ENCODE measurements at places on chromosomes 1 and 21.

DNA sequence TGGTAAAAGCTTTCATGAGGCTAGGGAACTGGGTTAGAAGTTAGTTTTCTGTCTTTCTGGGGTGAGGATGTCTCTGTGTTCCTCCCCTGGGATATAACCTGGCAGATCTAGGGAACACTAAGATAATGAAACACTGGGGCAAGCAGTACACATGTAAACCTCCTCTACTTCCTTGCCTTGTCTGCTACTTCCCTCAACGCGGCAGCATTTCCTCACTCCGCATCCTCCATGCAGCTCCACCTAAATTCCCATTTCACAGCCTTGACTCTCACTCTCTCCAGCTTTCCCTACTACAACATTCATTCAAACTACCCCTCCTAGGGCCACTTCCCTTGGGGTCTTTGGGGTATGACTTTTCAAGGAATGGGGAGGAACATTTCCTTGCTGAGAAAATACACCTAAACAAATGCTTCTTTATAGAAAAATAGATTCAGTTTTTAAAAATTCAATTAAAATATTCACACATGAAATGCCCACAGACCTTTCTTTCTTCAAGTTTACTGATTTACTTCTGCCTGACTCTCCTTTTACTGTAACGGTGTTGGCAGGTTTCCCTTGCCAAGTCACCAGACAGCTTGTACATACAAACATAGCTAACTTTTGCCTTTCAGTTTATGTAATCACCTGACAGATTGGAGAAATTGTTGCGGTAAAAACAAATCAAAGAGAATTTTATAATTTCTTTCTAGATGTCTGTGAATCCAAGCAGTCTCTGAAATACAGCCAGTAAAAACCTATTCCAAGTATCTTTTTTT lies 90.1 kb downstream of the TNFSF18 start:
- peak; percentile 43 for DNase-seq

- DNase-seq: peak; percentile 37
These were observed 59.9 kb upstream of the CACNA1E start for GRCh38 chr1:181423301-181423918.

DNA sequence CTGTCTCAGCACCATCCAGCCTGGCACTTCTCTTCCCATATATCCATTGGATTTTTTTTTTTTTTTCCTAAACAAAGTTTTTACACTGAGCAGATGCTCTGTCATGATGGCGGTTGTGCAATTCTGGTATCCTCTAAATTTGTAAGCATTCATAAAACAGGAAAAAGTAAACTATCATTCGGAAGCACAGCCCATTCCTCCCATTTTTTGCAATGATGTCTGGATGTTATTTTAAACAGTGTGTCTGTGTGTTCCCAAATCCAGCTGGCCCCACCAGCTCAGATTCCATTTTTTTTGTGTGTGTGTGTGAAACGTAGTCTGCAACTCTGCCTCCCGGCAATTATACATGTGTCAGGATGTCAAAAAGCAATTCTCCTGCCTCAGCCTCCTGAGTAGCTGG lies 33.5 kb downstream of the PDPN start:
- no peak for DNase-seq

- no peak for DNase-seq
These were observed 7.0 kb downstream of the KRTAP15-1 start for GRCh38 chr21:30447056-30447455.

DNA sequence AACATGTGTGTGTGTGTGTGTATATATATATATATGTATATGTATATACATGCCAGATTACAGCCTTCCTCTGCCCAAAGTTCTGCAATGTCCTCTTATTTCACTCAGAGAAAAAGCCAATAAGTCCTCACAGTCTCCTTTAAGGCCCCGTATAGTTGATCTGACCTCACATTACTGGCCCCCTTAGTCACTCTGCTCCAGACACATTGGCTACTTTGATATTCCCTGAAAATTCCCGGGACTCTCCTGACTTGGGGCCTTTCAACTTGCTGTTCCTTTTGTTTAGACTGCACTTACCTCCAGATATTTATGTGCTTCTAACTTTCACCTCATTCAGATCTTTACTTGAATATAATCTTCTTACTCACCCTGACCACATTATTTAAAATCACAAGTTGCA lies 4.2 kb upstream of the BSDC1 start:
- DNase-seq: peak; percentile 30

DNA sequence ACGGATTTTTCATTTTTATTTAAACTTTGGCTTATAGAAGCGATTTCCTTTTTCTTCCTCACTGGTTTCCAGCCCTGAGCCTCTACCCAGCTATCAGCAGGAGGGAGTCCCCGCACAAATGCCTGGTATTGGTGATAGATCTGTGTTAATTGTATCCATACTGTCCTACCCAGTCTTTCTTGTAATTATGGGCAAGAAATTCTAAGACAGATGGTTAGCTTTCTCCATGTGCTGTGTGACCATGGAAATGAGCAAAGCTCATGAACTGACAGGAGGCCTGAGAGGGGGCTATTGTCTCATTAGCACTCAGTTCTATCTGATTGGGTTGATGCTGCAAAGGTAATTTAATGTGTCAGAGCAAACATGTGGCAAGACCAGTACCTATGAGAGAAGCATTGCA lies 108.1 kb upstream of the IVNS1ABP start:
- DNase-seq: no peak

DNA sequence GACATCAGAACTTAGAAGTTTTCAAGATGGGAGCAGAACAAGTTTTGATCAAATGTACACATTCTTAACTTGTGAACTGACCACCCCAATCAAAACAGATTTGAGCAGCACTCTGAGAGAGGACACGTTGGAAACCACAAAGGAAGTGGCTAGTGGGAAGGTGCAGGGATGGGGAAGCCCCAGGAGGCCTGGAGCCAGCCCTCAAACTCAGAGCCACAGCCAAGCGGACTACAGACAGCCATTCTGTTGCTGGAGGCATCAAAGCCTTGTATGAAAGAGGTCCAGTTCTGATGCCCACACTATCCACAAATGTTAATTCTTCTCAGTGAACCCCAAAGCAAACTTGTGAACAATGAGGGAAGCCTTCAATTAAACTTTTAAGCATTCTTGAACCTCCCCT lies 143.6 kb upstream of the RAB4A start:
- DNase-seq: no peak
